ENCODE measurements at places on chromosomes 16 and 17.

- DNase-seq: no peak
Observed at GRCh38 chr16:53504665-53505064, 1.7 kb upstream of the AKTIP start.

GRCh38 chr16:85853547-85854545, 45.1 kb upstream of the IRF8 start:
- DNase-seq: no peak

GRCh38 chr16:35690413-35690812, 2231.0 kb downstream of the TP53TG3F start:
- no peak for DNase-seq

DNA sequence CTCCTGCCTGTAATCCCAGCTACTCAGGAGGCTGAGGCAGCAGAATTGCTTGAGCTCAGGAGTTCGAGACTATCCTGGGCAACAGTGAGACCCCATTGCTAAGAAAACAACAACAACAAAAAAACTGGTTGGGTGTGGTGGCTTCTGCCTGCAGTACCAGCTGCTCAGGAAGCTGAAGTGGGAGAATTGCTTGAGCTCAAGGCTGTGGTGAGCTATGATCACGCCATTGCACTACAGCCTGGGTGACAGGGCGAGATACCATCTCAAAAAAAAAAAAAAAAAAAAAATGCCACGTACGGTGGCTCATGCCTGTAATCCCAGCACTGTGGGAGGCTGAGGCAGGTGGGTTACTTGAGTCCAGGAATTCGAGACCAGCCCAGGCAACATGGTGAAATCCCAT, 34.1 kb downstream of the NME2 start:
- no peak for DNase-seq

DNA sequence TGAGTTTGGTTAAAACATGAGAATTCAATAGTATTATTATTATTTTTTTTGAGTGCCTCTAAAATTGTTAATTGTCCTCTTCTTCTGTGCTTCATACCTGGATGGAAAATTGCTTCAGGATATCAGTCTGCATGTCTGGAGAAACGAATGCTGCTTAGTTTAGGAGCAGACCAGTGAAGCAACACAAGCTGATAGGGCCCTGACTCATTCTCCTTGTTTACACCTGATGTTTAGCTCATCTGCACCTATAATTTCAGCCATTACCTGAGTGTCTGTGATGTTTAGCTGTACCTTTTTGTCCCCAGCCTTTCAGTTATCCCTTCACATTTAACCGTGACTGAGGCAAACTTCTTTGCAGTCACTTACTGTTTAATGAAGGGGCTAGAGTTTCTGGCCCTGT, 14.8 kb downstream of the SNTB2 start:
- DNase-seq: no peak

DNA sequence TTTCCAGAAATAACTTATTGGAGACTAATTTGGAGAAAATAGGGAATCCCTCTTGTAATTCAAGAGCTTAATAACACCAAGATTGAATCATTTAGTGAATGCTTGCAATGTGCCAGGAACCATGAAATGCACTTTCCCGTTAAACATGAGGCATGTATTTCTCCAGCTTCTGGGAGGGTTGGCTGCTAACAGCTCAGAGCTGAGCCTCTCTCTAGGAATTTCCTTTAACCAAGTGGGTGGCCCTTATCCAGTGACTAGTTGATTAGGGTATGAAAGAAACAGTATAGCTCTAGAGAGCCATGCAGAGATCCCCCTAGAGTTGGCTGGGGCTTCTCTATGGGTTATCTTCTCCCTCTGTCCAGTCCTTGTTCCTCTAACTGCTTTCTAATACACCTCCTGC, 356.4 kb upstream of the GOT2 start:
- no peak for DNase-seq

DNA sequence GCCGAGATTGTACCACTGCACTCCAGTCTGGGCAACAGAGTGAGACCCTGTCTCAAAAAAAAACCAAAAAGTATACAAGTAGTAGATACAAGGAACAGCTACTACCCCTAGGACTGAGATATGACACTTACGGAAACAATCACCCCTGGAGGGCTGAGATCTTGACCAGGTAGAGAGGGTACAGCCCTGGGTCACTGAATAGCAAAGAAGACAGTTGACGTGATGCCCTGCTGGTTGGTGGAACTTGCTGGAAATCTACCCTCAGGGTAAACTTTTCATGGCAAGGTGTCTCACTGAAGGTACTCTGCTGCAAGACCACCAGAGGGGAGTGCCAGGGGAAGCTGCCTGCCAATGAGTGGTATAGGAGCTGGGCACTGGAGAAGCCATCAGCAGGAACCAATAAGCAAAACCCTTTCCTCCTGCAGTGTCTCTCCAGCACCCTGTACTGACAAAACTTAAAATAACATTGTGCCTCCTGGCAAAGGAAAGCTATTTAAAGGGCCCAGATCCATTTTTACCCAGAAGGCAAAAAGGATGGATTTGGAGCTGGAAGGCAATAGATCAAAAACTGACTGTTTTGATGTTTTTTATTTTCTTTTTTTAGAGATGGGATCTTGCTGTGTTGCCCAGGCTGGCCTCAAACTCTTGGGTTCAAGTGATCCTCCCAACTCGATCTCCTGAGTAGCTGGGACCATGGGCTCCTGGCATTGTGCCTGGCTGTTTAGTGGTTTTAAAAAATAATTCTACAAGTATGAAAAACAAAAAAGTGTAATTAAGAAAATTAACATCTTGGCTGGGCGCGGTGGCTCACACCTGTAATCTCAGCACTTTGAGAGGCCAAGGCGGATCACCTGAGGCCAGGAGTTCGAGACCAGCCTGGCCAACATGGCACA, 11.3 kb upstream of the PDXDC1 start:
- no peak for DNase-seq

DNA sequence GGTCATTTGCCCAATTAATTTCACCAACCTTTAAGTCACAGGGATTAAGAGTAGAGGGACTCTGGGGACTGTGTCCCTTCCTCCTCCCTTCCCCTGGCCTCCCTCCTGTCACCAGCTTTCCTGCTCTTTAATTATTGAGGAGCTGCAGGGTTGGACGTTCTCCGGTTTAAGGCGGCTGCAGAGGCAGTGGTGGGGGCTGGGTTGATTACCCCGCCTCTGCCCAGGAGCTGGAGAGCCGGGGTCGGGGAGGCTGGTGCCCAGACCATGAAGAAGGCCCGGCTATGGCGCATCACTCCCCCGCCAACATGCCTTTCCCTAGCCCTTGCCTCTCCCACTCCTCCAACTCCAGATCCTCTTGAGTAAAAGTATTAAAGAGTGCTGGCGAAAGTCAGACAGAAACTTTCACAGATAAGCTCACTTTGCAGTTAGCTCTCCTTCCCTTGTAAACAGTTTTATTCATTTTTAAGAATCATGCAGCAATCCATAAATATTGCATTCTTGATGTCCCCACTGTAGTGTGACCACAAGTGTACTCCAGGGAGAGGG, 1.1 kb upstream of the FOXJ1 start:
- DNase-seq: no peak

GRCh38 chr17:57548421-57549410, 196.4 kb downstream of the CCDC182 start:
- DNase-seq: no peak

- no peak for DNase-seq
Observed at GRCh38 chr17:67322042-67322787, 44.2 kb downstream of the PSMD12 start.

GRCh38 chr17:17887752-17888304, 51.0 kb upstream of the SREBF1 start:
- DNase-seq: no peak

GRCh38 chr17:72588961-72589360, 468.1 kb downstream of the SOX9 start:
- DNase-seq: no peak

- no peak for DNase-seq
Observed at GRCh38 chr17:56762988-56763387, 70.7 kb downstream of the C17orf67 start.

GRCh38 chr17:57292091-57292490, 35.8 kb downstream of the MSI2 start:
- no peak for DNase-seq

DNA sequence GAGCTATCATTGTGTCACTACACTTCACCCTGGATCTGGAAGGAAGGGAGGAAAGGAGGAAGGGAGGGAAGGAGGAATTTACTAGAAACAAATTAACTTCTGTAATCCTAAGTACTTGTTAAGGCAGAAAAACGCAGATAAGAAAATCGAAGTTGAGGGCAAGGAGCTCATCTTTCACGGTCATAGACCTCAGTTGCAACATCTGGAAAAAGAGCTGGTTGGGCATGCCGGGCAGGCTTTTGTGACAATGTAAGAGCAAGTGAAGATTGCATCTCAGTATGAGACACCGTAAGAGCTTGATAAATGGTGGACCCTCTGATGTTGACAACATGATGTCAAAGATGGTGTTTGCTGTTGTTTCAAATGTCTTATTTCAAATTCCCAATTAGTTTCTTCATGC, 721.5 kb downstream of the MAF start:
- DNase-seq: no peak

GRCh38 chr16:83010776-83011720, 384.3 kb downstream of the CDH13 start:
- no peak for DNase-seq

DNA sequence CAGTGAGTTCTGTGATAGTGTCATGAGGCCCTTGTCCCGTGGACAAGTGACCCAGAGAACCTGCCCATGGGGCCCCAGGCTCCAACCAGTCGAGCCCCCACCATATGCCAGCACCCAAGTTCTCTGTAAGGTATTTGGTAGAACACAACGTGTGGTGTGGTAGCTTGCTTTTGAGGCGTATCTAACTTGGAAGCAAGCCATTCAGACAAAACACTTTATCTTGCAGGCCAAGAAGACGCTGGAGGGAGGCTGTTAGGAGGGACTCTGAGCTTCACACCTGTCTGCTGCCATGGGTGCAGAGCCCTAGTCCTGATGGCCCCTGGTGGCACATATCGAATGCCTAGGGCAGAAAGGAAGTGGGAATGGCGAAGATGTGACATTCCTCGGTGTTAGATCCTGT, 1.6 kb downstream of the NDUFAF8 start:
- no peak for DNase-seq

- no peak for DNase-seq
Observed at GRCh38 chr17:73474370-73474988, 162.7 kb upstream of the CDC42EP4 start.

DNA sequence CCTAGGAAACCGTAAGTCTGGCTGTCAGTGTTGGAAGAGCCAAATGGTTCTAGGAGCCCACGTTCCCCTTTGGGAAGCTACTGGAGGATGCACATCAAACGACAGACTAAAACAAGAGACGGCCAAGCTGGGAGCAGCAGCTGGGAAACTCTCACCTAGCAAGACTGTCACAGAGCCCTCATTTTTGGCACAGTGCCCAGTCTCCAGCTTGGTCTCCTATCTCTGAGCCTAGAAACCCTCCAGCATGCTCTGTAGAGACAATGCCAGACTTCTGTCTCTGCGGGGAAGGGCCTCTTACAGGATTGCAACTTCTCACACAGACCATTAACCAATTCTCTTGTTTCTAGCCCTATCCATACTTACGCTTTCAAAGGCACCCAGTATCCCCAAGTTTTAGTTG, 23.5 kb downstream of the GTF3C1 start:
- no peak for DNase-seq

- no peak for DNase-seq
Observed at GRCh38 chr17:48123111-48123510, 15.5 kb downstream of the SNX11 start.

GRCh38 chr16:17362183-17362582, 108.6 kb downstream of the XYLT1 start:
- DNase-seq: no peak

DNA sequence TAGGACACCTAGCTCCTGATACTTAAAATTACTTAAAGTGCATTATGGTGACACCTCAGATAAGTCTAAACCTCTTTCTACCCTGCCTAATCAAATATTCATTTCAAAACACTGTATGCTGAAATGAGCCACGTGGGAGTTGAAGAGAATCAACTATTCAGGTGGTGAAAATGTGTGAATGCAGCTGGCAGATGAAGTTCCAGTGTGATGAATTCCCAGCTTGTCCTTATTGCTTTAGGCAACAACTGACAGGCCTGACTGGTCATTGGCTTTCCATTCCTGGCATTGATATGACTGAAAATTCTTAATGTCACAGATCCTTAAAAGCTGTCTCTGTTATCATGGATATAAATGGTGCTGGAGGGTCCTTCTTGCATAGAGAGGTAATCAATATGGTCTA, 301.9 kb upstream of the TBX2 start:
- DNase-seq: no peak

DNA sequence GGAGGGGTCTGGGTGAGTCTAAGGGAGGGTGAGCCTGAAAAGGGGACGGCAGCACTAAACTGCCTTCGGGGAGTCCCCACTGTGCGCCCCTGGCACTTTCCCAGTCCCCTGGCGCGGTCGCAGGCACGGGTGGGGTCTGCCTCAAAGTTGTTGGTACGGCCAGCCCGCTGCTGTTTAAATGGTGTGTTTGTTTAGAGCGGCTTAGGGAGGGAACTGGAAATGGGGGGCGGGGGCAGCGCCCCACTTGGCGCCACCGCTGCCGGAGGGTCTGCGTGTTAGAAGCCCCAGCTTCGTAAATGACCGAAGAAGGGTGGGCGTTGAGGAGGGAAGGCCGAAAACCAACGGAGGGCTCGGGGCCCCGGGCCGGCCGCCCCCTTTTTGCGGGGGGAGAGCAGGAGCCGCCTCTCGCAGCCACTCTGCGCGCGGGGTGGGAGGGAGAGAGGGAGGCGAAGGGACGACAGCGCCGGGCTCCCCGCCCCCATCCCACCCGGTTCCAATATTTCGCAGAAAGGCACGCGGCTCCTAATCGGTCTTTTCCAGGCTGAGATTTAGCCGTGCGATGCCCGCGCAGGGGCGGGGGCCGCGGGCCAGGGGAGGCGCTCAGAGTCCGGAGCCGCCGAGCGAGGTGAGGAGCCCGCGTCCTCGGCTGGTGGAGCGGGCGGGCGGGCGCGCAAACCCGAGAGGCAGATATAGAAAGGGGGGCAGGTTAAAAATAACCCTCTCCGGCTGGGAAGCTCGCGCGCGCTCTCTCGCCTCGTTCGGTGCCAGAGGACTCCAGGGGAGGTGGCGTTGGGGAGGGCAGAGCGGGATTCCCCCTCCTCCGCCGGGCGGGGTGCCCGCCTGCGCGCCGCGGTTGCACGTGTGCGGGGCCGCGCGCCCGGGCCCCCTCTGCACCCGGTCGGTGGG, 54.9 kb downstream of the SREBF1 start:
- DNase-seq: no peak

DNA sequence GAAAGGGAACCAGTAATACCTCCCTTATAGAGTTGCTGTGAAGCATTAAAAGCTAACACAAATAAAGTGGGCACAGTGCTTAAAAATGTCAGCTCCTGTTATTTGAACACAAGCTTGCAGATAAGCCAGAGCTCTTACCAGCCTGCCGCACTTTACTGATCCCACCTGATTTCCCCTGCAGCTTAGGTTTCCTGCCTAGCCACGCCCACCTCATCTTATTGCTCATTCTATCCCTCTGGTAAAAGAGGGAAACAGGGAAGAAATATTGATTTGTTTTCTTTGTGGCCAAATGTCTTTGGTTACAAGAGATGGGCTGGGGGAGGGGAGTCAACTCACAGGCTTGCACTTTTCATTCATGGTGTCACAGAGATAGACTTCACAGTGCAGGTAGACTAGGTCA, 9.6 kb upstream of the GP2 start:
- DNase-seq: no peak

GRCh38 chr16:53626161-53626560, 77.5 kb downstream of the RPGRIP1L start:
- no peak for DNase-seq

- no peak for DNase-seq
Observed at GRCh38 chr16:86925067-86925791, 346.9 kb downstream of the FOXL1 start.
